ENCODE measurements at places on chromosomes 2 and 18.

- DNase-seq, result no peak
These were observed 276.8 kb upstream of the POU3F3 start for GRCh38 chr2:104577143-104577542.

DNA sequence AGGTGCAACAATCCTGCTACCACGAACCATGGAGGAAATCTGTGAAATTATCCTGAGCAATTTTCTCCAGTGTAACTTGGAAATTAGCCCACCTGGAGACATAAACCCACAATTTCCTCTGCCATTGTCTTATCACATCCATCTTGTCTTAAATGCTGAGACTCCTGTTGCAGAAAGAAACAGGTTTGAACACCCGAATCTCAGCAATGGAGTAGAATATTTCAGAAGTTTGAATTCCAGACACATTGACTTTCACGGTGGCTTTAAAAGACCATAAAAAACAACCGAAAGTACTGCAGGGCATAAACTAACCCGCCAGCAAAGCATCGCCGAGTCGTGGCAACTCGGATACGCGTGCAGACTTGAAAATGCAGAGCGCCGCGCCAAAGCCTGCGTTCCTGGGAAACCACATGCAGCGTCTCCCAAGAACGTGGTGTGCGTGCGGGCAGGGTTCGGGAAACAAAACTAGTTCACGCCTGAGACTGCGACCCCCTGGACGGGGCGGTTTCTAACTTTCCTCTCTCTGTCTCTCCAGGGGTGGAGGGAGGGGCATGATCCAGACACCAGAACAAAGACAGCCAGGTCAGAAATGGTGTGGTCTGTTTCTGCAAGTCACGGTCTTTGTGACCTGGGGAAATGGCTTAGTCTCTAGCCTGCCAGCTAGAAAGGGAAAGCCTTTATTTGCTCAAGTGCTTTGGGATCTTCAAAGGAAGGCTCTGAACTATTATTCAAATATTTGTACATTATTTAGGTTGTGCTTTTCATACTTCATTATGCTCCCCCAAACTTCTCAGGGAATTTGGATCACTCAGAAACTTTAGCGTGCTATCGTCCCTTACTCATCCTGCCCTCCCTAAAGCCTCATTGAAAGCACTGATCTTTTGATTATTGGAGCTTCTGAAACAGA, 26.9 kb upstream of the KCTD1 start:
- DNase-seq, result peak; percentile 39

DNA sequence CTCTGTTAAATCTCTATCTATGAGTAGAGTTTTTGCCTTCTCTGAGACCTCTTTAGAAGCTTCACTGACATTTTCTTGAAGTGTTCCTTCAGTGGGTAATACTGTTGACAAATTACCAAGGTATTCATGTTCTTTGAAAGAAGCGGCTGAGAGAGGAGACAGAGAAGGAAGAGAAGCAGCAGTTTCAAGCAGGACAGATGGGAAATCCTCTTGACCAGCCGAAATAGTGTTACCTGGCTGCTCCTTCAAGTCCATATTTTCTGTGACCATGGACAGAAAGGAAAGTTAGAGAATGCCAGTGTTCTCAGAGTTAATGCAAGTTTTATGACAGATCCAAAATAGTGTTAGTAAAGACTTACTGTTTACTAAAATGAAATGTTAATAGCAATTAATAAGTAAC, 23.0 kb downstream of the RTN4 start:
- DNase-seq, result no peak

DNA sequence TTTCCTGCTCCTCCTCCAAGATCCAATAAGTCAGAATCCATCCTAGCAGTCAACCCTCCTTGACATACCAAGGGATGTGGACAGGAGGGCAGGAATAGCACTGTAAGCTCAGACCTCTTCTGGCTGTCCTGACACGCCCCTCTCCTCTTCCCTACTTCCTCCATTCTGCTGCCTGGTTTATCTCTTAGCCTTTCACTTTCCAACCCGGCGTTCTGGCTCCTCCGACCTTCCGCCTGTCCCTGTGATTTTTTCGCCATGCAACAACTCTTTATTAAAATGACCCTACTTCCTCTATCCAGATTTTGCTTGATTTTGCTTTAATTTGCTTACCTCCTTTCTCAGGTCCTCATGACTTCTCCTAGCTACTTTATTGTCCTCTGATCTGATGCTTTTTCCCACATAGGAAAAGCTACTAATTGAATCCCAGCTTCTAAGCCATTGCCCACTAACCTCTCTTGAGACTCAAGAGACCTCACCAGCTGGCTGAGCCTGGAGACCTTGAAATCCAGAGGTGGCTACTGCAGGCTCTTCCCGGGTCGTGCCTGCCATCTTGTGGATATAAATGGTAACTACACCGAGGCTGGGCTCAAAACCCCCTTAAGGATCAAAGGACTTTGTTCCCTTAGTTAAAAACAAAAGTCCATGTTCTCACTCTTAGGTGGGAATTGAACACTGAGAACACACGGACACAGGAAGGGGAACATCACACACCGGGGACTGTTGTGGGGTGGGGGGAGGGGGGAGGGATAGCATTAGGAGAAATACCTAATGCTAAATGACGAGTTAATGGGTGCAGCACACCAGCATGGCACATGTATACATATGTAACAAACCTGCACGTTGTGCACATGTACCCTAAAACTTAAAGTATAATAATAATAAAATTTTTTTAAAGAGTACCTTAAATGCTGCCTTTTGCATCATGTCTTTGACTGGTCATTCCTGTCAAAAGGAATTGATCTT, 139.4 kb downstream of the AKAIN1 start:
- DNase-seq, result peak; percentile 19

GRCh38 chr2:42297322-42297936, 63.6 kb downstream of the COX7A2L start:
- no peak for DNase-seq

GRCh38 chr2:120551522-120551921, 184.1 kb upstream of the GLI2 start:
- no peak for DNase-seq

GRCh38 chr2:29159125-29159524, 43.9 kb downstream of the CLIP4 start:
- DNase-seq, result no peak

DNA sequence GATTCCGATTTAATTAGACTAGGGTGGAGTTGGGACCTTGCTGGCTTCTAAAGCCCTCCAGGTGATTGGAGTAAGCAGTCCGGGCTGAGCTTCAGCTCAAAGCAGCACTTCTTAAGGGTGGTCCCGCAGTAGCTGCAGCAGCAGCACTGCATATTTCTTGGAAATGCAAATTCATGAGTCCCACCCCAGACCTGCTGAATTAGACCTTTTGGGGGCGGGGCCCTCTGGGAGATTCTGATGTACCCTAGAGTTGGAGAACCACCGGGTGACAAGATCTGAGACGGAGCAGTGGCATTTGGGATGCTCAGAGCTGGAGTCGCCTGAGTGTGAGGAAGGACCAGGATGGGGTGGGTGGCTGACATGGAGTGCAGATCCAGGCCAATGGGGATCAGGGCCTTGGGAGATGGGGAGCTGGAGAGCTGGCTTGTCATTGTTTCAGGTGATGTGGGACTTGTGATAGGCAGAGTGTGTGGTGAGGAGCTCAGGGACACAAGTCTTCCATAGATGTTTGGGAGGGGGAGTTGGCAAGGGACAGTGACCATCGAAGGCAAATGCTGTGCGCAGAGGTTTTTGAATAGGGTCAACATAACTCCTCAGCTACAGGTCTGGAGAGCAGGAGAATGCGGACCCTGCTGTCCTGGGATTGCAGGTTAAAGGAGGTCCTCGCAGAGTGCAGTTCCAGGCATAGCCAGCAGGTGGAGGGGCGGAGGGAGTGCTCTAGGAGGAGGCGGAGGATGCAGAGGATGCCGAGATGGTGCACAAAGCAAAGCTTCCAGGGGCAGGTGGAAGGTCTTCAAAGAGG, 130.9 kb upstream of the RAB12 start:
- peak; percentile 89 for DNase-seq

DNA sequence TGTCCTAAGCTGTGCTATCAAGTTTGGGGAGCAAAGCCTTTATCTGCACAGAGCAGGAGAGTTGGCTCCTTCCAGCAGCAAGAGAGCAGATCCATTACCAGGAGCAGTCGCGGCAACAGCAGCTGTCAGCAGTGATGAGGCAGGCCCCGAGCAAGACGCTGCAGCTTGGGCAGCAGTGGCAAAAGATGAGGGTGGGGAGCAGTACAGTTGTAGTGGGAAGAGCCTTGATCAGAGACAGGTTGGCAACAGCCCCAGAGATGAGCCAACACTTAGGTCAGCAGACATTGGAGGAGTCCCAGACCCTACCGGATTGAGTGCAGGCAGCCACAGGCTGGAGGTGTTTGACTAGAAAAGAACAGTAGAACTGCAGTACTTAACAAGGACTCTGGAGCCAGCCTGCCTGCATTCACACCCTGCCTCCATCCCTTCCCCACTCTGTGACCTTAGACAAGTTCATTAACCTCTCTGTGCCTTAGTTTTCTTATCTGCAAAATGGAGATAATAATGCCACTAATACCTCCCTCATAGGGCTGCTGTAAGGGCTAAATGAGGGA, 117.1 kb upstream of the SERTAD2 start:
- peak; percentile 75 for DNase-seq

- no peak for DNase-seq
These were observed 118.4 kb downstream of the TWIST2 start for GRCh38 chr2:238966072-238966937.

- DNase-seq, result no peak
These were observed 394.5 kb downstream of the ALK start for GRCh38 chr2:29526587-29527586.

DNA sequence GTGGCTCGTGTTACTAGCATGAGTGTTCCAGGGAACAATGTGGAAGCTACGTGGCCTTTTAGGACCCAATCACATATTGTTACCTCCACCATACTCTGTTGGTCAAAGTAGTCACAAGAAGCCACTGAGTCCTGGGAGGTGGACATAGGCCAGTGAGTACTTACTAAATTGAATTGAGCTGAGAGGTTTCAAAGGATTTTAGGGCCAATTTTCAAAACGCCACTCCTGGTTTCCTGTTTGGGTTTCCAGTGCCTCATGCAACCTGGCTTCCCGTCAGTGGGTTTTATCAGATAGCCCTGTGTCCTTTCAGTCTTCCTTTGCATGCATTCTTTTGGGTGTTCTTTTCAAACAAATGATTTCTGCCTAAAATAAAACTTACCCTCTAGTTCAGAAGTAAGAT, 56.3 kb downstream of the FBLN7 start:
- DNase-seq, result no peak

DNA sequence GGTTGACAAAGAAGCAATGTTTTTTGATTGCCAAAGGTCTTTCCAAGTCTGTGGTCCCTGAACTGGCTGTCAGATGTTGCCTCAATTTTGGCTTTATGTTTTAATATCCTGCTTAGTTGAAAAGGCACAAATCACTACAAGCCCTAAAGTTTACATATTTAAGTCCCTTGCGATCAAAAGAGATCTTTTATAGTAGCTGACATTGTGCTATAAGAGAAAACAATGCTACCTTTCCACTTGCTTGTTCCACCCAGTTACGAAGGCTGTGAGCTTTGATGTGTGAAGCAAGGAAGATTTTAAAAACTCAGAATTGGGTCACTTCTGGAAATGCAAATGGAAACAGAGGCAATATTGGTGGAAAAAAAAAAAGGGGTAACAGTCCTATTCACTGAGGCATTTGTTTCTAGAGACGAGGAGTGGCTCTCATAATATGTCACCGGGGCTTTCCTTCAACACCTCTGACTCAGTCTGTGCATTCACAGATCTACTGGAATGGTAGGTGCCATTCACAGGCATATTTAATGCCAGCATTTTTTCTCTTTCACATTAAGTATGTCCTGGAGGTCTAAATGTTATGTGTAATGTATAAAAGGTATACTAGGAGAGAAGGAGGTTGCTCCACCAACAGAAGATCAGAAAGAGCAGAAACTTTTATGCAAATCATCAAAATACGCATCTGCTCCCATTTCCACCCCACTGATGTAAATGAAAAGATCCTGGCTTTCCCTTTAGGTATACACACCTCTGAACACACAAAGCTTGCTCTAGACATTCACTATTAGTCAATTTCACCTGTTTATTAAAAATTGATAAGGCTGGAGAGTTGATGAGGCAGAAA, 91.8 kb downstream of the TGIF1 start:
- no peak for DNase-seq

- DNase-seq, result peak; percentile 84
These were observed 80.2 kb downstream of the NDUFA10 start for GRCh38 chr2:239944694-239945551.

DNA sequence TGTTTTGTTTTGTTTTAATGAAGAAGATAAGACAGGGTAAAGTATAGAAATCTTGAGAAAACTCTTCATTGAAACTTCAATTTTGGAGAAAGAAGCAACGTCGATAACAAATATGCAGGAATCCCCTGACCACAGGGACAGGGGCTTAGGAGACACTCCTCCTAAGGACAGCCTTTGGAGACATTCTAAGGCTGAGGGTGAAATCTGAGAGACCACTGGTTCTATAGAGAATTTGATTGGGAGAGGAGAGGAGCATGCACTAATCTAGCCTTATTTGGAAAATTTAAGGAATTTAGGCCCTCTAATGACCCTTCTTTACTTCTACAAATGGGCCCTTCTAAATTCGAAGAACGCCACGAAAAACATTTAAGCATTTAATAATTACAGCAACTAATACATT, 207.6 kb downstream of the PPP1R1C start:
- no peak for DNase-seq

- DNase-seq, result no peak
These were observed 457.1 kb downstream of the PARD3B start for GRCh38 chr2:205002390-205002789.

GRCh38 chr2:160373666-160374065, 119.9 kb downstream of the RBMS1 start:
- no peak for DNase-seq

DNA sequence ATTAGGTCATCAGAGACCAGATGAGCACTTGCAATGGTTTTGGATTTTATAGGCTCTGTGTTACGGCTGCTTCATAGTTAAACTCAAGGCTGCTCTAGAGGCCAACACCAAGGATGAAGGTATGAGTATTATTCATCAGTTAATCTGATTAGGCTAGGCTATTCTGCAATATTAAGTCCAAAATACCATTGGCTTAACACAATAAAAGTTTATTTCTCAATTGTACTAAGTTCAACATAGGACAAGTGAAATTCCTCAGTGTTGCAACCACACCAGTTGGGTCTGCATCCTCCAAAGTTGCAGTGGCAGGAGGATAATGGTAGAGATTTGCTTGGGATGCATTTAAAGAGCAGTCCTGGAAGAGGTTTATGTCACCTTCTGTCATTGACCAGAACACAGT, 538.3 kb upstream of the CDH2 start:
- DNase-seq, result no peak

DNA sequence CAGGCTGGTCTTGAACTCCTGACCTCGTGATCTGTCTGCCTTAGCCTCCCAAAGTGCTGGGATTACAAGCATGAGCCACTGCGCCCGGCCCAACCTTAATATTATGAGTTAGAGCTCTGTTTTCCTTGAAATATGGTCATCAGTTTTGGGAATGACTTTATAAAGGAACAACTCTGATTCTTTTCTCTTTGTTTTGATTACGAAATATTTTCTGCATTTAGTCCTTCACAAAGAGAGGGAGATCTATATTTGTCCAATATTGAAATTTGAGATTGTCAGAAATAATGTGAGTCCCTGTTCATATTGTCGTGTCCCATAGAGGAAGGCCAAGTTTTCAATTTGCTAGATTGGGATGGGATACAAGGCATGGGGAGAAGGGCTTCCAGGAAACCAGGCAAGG, 3.1 kb downstream of the SMYD5 start:
- no peak for DNase-seq
